Skeletal muscle cell (primary cell): ENCODE measurements at places on chromosomes 3 and 15.

DNA sequence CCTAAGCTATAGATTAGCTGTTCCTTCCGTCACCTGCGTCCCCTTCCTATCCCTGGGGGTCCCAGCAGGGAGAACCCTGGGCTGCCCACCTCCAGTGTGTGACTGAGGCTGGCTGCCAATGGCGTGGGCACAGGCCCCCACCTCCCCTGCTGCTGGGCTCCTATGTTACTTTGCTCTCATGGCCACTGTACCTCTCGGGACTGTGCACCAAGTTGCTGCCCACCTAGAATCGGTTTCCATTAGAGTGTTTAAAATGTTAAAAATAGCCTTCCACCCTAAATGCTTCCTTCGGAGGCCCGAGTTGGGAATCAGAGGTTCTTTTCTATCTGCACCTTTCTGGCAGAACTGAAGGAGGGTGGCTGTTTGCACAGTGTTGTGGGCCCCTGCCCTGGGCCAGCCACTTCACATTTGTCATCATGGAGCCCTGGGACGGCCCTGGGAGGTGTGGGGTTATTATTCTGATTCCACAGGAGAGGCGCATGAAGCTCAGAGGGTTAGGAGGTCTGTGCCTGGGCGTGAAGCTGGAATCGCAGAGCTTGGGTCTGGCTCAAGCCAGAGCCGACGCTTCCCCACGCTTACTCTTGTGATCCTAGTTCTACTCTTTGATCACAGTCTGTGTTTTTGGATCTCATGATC is 29.1 kb downstream of the IRAK2 start:
- DNase-seq, result no peak

GRCh38 chr3:76063019-76063418 is 277.7 kb upstream of the ZNF717 start:
- peak; percentile 62 for DNase-seq

DNA sequence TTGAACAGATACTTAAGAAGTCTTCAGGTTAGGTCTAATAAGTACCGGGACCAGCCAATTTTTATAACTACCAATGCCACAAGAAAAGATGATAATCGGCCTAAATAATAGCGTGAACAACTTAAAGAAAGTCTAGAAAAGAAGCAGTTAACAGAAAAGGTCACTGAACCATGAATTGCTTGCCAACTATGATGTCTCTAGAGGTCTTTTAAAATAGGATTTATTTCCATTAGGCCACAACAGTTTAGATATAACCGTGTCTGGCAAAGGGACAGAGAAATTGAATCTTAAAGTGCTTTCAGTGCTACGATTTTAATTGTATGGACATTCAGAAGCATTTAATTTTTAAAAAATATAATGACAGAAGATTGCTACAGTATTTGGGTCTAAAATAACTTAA is 1070.4 kb downstream of the ROBO1 start:
- DNase-seq, result no peak

DNA sequence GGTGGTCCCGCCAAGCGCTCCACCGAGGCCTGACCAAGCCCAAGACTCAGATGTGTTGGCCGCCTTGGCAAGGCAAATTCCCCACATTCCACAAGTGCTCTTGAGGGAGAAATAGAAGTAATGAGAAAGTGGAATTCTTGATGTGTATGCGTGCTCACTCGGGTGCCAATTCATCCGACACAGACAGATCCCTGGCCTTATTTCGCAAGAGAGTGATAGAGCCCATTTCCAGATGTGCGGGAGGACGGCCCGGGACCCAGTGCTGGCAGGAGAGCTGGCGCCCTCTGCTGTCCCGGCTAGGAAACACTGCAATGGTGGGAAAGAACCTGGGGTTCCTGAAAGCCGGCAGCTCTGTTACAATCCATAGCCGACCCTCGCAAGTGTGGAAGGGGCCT is 76.0 kb downstream of the HMG20A start:
- DNase-seq, result peak; percentile 96

GRCh38 chr15:59424616-59425015 is 13.4 kb upstream of the FAM81A start:
- DNase-seq, result no peak

- DNase-seq, result no peak
These were observed 56.0 kb downstream of the CACNA2D3 start for GRCh38 chr3:54178376-54178775.
